ENCODE measurements at places on chromosomes 1 and 21.

- peak; percentile 85 for DNase-seq
Observed at GRCh38 chr1:8197493-8198282, 120.2 kb upstream of the SLC45A1 start.

DNA sequence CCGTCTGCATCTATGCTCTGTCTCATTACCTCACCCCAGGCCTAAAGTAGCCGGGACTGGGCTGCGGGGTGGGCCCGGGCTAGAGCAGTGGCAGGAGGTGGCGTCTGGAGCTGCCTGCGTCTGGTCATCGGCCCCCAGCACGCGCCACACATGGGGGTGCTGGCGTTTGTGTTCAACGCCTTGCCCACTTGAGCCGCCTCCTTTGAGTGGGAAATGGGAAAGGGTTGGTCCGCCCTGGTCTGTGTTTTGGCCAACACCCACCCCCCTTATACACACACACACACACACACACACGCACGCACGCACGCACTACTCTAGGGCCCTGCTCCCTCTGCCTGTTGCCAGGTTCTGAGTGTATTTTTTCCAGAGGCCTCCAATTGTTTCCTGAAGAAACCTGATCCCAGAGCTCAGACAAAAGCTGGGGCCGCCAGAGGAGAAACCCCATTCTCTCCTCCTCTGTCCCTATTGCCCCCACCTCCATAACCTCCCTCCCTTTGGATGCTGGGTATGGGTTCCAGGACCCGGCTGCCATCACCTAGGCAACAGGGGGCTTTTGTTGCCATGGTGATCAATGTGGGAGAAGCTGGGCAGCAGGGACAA is 10.1 kb downstream of the VANGL2 start:
- DNase-seq, result no peak

GRCh38 chr1:111480674-111481073 is 6.9 kb downstream of the C1orf162 start:
- no peak for DNase-seq

DNA sequence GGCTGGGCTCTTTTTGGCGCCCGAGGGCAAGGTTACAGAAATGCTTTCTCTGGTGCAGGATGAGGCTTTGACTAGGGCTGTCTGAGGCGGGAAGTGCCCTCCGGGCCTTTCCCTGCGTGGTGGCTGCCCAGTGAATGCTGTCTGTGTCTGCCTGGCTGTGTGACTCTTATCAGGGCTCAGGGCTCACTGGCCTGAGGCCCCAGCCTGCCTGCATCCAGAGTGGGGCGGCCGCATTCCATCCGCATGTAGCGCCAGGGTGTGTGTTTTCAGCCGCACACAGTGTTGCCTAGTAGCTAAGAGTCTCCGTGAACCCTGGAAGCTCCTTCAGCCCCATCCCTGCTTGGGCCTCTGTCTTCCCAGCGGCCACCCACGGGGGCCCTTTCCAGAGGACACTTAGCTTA is 59.1 kb downstream of the FAAP20 start:
- DNase-seq, result no peak

- no peak for DNase-seq
Observed at GRCh38 chr21:37472581-37472980, 106.0 kb downstream of the DYRK1A start.

DNA sequence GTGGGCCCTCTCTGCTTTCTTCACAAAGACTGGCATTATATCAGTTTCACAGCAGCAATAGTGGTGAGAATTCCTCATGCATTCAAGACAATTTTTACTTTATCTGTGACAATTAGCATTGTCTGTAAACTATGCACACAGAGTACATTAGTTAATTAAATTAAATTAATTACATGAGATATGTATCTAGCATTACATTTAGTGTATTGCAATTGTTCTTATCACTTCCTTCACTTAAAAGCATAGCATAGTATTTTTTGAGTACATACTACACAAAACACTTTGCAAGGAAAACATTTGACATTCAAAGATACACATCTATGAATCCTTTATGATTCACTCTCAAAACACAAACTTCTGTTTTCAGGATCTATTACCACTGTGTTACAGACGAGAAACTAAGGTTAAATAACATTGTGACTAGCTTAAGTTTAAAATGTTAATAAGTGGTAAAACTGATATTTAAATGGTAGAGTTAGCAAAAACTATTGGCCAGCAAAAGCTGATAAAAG is 1542.6 kb downstream of the PLA2G4A start:
- no peak for DNase-seq

- DNase-seq, result no peak
Observed at GRCh38 chr1:226027538-226028217, 28.5 kb upstream of the SDE2 start.

DNA sequence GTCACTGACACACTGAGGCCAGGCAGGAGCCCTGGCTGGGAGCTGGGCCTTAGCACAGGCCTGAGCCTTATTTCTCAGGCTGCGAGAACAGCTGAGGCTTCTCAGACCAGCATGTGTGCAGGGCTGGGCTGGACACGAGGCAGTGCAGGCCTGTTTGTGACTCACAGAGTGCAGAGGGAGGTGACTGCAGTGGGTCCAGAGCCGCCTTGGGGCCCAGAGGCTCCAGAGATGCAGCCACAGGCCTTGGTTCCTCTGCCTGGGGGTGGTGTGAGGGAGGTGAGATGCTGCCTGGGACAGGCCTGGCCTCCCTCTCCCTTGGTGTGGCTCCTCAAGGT is 61.2 kb upstream of the ETV3 start:
- DNase-seq, result no peak

DNA sequence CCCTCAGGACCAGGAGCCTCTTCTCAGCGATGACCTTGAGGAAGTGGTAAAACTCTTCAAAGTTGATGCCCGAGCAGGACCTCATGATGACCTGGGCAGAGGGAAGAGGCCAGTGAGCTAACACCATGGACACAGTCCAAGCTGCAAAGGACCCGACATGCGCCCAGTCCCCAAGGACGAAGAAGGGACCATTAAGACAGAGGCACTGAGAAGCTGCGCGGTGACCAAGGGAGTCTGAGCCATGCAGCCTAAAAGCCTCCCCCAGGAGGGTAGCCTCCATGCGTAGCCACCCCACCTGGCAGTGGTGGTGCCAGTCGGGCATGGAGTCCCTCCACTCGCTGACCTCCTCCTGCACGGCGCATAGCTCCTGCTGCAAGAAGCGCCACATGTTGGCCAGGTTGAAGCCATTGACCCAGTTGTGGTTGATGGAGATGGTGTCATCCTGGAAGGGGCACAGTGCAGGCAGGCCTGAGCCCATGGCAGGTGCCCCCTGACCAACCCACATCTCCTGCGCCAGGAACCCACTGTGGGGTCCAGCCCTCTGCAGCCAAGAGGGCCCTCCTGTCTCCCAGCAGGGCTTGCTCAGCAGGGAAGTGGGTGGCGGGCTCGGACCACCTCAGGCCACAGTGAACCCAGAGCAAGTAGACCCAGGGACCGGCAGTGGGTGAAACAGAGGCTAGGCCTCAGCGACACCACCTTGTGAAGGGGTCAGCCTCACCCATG is 2.4 kb downstream of the JMJD4 start:
- DNase-seq, result no peak

DNA sequence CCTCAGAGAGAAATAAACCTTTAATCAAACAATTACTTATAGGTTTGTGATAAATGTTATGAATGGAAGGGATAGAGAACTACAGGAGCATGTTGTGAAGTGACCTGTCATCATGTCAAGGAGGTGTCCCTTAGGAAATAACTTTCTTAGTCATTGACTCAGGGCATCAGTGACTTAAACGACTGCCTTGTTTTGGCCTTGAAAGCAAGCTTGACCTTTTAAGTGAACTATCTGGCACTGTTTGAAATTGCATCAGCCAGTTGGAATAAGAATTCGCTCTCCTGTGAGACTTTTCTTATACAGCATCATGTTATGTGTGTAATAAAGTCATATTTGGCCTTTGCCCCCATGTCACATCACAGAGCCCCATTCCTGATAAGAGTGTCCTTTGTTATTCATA is 30.9 kb downstream of the LRRC8B start:
- no peak for DNase-seq

- DNase-seq, result no peak
Observed at GRCh38 chr1:220511179-220511578, 16.8 kb upstream of the MARK1 start.

DNA sequence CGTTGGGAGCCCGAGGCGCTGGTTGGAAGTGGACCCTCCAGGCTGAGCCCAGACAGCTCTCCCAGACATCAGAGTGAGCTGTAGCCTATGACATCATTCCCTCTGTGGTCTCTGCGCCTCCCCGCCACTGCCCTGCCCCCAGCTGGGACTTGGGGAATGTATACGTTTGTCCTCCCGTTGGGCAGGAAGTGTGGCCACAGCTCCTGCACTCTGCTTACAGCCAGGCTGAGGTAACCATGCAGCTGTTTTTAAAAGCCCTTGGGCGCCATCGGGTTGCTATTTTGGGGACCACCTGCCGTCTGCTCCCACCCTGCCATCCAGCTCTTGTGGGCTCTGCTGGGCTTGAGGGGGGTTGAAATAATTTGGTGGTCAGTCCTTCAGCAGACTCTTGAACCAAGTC is 7.8 kb downstream of the VASH2 start:
- peak; percentile 59 for DNase-seq

DNA sequence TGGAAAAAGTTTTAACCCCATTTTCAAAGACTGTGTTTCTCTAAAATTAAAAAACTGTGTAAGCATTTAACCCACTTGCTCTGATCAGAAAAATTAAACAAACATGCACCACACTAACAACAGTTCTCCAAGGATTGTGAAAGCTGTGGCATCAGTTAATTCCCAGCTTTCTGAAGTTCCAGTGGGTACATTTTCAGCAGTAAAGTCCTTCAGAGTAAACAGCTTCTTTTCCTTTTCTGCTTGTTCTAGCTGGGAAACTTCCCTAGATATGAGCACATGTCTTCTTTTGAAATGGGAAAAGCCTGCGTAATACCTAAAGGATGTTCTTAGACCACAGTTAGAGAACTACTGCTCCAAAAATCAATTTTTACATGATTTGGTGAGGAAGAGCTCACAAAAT is 11.1 kb downstream of the PRRX1 start:
- no peak for DNase-seq

DNA sequence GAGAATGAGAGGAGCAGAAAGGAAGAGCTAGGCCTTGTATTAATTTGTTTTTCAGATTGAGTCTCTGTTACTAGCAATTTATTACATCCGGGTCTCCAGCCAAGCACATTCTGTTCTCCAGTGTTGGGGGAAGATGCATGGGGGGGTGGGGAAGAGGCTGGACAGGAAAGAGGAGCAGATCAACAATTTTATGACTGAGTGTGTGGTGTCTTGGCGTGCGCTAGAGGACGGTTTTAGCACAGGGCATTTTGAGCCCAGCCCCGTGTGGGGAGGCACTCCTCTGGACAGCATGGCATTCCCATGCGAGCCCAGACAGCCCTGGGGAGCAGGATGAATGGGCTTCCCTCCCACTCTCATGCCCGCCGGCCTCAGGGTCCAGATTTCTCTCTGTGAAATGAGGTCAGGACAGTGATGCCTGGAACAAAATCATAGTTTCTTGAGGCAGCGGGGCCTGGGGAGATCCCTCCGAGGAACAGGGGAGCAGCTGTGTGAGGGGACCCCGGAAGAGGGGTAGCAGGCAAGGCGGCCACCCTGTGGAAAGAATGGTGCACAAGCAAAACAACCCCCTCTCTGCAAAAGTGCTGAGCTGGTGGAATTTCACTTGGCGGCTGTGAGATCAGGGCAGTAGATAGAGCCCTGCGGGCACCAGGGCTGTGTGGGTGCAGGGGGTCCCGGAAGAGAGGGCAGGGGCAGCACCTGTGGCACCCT is 16.3 kb downstream of the SOX13 start:
- no peak for DNase-seq

DNA sequence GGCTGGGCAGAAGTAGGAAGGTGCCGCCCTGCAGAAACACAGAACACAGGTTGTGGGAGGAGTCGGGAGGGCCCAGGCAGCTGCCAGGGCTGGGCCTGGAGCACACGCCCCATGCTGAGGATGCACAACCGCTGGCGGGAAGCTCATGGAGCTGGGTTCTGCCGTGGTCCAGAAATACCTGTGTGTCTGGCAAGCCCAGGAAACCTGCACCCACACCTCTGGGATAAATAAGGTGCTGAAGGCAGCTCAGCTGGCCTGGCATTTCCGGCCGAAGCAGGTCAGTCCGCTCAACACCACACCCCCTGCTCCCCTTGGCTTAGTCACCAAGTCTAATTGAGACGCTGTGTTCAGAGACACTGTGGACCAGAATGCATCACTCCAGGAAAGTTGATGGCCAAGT is 32.1 kb downstream of the CTNNBIP1 start:
- DNase-seq, result no peak

DNA sequence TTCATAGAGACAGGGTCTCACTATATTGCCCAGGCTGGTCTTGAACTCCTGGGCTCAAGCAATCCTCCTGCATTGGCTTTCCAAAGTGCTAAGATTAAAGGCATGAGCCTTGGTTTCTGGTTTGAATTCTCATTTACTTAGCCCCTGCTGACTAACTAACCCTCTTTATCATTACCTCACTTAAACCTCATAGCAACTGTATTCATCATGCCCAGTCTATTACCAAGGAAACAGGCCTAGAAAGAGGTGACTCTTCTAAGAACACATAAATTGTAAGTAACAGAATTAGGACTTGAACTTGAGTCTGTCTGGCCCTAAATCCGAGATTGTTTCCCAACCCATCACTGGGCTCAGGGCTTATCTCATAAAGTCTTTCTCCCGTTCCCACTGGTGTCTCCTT is 44.2 kb downstream of the TMEM53 start:
- DNase-seq, result no peak

DNA sequence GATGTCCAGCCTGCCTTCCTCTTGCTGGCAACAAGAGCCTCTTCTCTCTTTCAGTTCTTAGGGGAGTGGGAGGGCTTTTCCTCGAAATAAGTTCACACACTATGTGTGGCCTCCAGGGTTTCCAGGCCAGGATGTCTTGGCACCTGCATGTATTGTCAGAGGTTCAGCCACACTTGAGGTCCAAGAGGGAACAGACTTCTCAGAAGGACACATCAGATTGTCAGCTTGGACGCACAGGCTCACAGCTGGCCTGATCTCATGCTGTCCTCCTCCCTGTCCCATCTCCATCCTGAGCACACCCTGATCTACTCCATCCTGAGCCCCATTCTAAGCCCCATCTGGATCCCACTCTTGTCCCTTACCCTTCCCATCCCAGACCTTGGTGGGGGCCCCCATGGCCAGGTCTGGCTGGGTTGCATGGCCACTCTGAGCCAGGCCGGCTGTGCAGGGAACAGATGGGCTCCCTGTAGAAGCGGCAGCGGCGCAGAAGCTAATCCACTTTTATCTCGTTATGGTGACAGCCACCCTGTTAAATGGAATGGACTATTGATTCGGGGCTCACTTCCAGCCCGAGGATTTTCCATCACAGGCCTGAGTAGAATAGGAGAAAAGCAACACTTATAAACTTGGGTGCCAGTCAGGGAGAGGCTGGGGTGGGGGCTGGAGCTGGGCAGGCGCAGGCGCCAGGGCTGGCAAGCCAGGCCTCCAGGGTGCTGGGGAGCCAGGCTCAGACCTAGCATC is 85.1 kb upstream of the CSF3R start:
- no peak for DNase-seq
